ENCODE measurements at places on chromosomes 1 and 21.

- DNase-seq, result no peak
These were observed 7.1 kb upstream of the ACTA1 start for GRCh38 chr1:229440851-229441537.

GRCh38 chr1:44351289-44351688 is 3.8 kb downstream of the ERI3 start:
- no peak for DNase-seq

GRCh38 chr1:164470996-164471395 is 88.0 kb upstream of the PBX1 start:
- no peak for DNase-seq

- no peak for DNase-seq
These were observed 260.1 kb downstream of the VAV3 start for GRCh38 chr1:107704911-107705310.

- no peak for DNase-seq
These were observed 13.6 kb downstream of the UBL4B start for GRCh38 chr1:110125810-110126209.

GRCh38 chr1:63679076-63679475 is 85.9 kb downstream of the PGM1 start:
- DNase-seq, result no peak

DNA sequence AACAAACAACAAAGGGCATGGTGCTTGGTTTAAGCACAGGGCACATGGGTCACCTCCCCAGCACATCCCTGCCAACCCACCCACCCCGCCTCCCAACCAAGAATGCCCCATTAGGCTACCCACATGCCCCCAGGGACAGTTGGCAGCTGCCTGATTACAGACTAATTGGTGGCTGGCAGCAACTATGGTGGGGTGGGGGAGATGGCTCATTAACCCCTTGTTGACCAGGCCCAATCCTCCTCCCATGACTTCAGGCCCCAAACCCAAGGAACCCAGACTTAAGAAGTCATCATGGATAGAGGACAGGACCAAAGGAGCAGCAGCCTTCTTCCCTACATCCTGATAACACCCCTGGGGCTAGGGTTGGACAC is 1.3 kb downstream of the RIMS3 start:
- no peak for DNase-seq

DNA sequence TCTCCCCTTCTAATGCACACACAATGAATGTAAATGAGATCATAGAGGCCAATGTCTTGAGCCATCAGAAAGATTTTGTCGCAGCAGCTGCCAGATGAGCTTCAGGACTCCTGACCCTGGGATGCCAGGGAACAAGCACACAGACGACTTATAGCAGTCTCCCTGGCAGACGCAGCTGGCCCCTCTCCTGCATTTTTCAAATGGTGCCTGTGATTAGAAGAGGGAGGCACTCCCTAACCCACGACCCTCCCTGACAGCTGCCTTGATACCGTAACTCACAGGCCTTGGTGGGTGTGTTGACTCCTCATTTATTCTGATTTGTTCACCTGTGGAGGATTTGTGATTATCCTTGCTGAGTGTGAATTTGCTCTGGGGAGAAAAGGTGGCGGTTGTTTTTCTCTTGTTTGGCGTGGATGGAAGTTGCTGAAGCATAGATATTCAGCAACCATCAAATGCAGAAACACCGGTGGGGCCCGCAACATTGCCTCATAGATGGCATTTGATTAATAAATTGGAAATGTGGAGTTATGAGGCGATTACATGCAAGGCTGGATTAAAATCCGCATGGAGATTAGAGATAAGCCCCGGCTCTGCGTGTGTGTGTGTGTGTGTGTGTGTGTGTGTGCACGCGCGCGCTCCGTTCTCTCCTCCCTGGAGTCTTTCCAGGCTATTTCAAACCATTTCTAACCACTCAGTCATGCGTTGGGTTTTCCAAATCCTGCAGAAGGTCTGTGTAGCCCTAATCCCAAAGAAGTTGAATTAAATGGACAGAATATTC is 2.1 kb upstream of the RD3 start:
- no peak for DNase-seq

GRCh38 chr21:27505516-27505915 is 538.6 kb upstream of the ADAMTS5 start:
- no peak for DNase-seq

- DNase-seq, result no peak
These were observed 177.5 kb downstream of the ZZZ3 start for GRCh38 chr1:77504986-77505385.

DNA sequence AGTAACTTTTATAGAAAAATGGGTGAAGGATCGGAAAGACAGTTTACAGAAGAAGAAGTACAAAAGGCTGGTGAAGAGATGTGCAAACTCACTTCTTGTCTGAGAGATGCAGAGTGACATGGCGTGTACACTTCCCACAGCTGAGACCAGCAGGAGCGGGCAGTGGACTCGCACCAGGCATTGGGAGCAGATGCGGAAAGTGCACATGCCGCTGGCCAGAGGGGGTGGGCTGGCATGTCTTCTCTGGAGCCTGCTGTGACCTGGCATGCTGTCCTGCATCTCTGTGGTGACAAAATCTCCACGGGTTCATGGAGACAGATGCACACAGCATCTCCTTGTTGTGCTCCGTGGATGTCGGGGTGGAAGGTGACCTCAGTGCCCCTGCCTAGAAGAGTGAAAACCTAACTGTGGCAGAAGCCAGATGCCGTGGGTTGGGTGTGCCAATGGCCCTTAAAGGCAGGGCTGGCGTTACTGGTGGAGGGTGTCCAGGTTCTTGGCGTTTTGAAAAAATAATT is 128.6 kb upstream of the COL6A1 start:
- no peak for DNase-seq

DNA sequence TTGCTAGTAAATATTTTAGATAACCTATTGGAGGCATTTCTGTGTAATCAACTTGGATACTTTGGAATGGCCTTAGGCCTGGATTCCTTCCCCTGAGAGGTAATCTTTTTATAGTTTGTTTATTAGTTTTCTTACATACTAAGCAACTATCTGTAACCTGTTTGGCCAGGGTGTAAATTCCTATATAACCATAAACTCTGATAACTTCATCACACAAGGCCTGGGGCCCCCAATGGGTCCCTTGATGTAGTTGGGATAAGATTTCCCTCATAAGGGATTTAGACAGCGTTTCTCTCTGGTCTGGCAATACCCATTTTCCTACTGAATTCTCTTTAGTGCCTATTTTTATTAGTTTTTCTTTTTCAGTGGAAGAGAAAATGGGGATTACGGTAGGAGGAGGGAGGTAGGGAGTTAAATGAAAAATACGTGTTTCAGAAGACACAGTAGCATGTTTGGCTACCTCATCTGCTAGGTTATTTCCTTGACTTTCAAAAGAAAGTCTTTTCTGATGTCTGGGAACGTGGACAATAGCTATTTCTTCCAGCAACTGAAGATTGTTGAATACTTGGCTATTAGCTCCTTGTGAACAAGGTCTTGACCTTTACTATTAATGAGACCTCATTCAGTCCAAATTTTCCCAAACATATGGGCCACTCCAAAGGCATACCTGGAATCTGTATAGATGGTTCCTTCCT is 7.4 kb upstream of the AADACL3 start:
- DNase-seq, result no peak

DNA sequence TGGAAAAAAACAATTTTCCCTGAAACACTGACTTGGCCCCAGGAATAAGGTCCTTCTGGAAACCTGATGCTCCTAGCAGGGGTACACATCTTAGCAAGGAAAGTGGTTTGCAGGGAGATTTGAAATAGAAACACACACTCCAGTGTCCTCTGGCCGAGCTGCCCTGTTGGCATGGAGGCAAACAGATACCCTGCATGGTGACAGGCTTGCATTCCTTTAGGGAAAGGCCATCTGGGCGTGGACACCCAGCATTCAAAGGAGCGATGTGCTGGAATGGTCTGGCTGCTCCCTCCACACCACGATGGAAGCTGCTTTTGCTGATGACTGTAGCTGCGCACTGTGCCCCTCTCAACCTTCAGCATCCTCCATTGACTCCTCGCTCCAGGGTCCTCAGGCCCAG is 41.5 kb upstream of the BCAR3 start:
- no peak for DNase-seq

- peak; percentile 13 for DNase-seq
These were observed 276.7 kb downstream of the PCP4 start for GRCh38 chr21:40143822-40144525.

- DNase-seq, result no peak
These were observed 31.7 kb downstream of the AK5 start for GRCh38 chr1:77313491-77313890.

- DNase-seq, result no peak
These were observed 114.4 kb upstream of the GADD45A start for GRCh38 chr1:67570486-67571143.

DNA sequence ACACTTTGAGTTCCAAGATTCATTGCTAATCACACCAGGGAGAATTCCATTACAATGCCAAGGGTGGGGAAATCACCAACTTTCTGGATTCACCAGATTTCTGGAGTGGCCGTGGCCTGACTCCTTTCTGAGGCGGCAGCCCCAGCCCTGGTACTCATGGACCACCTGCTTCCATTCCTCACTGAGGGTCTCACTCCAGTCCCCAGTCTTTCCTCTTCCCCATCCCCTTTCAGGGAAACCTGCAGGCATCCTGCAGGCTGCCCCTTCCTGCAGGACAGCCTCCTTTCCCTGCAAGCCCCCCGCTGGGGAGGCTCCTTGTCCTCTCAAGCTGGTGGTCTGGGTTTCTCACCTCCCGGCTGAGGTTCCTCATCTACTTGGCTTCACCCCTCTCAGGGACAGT is 12.7 kb upstream of the CDK18 start:
- no peak for DNase-seq

DNA sequence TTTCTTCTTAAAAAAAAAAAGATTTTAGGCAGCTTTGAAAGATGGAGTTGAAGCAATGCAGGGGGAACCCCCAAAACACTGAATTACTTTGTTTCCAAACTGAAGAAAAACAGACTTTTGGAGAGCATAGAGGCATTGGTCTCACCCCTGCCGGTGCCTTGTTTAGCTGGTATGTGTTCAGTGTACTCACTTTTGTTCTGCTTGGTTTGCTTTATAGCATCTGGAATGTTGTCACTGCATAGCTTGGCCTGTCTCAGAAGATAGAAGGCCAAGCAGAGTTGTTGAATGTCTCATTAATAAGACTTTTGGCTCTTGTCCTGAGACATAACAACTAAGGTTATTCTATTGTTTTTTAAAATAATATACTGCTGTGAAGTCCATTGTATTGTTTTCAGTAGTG is 6.9 kb downstream of the THRAP3 start:
- no peak for DNase-seq

DNA sequence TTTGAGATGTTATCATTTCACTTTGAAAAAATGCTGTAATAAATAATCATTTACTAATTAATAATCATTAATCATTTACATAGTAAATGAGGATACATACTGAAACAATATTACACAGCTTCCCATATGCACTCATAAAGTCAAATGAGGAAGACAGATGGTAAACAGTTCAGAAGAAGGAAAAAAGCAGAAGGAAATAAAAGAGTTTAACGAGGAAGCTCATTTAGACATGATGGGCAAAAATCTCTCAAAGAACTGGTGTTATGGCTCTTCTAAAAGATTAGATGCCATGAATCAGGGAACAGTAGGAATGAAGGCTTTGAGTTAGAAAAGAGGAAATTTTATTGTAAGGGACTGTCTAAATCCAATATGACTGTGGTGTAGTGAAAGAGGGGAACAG is 347.6 kb downstream of the PTPRC start:
- DNase-seq, result no peak

DNA sequence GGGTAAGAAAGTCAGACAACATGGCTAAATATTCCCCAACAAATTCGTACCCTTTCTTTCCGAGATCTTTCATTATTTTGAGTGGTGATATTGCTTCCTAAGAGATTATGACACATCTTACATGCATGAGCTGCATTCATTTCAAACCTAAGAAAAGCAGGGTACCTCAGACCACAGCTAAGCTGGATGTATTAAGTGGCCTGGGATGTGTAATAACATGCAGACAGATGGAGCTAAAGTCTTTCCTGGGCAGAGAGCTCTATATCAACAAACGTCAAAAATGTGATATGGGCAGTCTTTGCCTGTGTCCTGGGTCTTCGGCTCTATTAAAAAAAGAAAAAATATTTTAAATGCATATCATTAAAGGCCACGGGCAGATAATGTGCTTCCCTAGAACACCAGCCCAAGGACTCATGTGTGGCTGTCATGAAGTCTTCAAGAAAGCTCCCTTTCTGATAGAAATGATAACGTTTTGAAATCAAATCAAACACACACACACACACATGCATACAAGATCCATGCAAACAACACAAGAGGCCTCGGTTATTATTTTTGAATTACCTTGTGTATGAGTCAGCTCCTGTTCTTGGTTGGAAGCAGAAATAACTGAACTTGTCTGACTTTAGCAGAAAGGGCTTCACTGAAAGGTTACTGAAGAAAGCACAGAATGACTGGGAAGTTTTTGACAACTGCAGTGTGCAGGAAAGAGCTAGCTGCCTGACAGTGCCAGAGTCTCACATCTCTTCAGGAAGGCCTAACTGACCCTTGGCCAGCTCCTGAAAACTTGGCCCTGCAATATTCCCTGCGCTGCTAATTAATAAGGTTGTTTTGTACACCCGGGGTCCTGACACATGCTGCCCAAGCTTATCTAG is 231.2 kb downstream of the DSCAM start:
- DNase-seq, result no peak

DNA sequence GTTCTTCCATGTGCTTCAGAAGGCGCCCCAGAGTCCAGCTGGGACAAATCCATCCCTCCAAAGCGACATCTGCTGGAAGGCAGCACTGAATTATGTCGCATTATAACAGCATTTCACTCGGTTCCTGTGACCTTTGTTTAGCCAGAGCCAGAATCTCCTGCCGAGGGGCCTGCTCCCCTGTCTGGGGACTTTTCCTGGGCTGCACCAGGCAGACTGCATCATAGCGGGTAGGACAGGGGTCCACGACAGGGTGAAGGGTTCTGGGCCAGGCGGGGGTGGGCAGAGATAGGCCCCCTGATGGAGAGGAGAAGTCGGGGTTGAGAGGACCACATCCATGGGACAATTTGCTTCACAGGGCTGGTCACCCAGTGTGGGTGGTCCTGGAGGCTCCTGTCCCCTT is 276.9 kb downstream of the MATN1 start:
- DNase-seq, result no peak

GRCh38 chr1:205258719-205259118 is 31.0 kb downstream of the TMCC2 start:
- DNase-seq, result no peak

DNA sequence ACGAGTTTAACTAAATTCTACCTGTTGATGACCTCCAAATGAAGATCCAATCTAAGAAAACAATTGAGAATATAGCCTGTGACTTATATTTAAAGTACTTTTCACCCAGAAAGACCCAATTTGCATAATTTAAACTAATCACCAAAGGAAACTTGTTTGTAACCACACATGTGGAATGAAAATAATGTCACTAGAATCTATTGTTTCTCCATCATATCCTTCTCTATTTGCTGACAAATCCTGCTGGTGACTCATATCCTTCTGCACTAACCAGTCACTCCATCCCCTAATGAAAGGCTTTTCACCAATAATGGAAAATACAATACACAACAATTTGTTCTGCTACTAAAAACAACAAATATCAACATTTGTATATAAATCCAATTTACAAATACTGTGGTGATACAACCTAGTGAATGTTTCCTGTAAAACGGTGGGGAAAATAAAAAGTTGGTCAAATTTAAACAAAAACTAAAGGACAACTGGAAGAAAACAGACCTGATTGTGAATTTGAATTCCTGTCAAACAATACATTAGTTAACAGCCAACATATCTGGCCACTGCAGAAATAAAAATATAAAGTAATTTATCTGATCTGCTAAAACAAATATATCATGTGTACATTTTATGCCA is 6.5 kb downstream of the PTP4A2 start:
- DNase-seq, result no peak

Data from HuH-7.5 (cell line).